Mesothelial cell of epicardium (in vitro differentiated cells): ENCODE measurements at places on chromosomes 5 and 9.

- no peak for DNase-seq
Measured at GRCh38 chr5:142322747-142323479, 1.9 kb downstream of the SPRY4 start.

GRCh38 chr5:166013415-166013814 lies 2278.0 kb upstream of the WWC1 start:
- DNase-seq = no peak

- no peak for DNase-seq
Measured at GRCh38 chr9:3912817-3913216, 387.0 kb upstream of the RFX3 start.

DNA sequence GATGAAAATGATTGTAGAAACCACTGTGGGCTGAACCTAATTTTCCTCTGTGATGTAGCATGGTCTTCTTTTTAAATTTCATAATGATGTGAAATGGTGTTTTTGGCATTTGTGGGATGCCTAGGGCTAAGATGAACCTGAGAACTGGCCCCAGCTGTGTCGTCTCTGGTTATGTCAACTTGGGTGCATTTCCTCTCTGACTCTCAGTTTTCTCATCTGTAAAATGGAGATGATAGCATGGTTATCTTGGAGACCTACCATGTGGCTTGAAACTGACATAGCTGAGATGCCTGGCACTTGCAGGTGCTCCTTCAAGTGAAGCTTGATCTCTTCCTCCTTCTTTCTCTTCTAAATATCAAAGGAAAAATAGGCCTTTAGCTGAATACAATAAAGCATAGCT lies 77.8 kb downstream of the BOD1 start:
- DNase-seq = no peak

DNA sequence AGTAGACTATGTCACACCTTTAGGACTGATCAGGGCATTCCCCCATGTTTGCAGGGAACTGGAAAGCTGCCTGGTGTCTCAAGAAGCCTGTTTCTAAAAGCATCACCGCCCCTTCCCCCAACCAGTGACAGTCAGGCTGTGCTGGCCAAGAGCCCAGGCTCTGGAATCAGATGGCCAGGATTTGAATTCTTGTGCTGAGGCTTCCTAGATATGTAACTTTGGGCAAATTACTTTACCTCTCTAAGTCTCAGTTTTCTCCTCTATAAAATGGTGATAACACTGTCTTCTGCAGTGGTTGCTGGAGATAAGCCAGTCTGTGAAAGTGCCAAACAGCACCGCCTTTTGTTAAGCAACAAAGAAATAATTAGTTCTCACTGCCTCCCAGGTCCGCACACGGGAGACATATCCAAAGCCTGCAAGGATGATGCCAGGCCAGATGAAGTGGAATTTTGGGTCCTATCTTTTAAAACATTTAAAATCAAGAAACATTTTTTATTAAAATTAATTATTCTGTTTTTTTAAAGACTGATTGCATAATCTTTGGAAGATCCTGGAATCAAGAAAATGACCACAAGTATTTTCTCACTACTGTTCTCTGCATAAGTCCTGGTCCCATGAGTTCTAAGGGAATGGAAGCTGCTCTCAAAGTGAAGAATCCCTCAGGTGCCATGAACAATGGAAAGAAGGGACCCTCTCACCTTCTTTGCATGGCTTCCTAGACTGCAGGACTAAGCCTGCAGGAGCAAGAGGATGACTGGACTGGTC lies 13.9 kb downstream of the SLC31A2 start:
- DNase-seq = no peak

DNA sequence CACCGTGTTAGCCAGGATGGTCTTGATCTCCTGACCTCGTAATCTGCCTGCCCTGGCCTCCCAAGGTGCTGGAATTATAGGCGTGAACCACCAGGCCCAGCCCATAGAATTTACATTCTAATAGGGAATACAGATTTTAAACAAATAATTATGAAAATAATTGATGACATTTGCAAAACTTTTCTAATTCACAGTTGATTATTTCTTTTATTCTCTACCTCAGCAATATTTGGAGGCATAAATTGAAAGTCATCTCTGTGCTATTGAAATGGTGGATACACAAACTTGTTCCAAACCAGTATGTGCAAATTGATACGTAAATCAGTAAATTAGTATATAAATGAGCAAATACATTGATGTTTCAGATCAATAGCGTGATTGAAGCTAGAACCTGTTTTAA lies 8.2 kb downstream of the BNIP1 start:
- DNase-seq = no peak

- DNase-seq = no peak
Measured at GRCh38 chr5:95858023-95858461, 35.5 kb upstream of the GLRX start.

DNA sequence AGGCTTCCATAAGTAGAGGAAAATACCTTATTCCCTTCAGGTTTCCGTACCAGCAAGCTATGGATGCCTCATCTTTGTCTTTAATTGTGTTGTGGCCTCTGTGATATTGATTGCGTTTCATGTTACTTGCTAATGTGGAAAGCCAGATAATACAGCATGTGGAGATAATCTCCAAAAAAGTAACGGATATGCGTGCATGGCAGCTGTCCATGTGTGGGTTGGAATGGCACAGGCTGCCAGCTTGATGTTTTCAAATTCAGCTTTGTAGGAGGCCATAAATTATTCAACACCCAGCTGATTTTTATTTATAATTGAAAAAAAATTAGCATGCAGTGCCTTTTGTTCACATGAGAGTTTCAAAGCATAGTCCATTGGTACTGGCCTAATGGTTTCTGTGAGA lies 144.9 kb downstream of the GIN1 start:
- DNase-seq = no peak

- no peak for DNase-seq
Measured at GRCh38 chr5:13921578-13921977, 22.9 kb downstream of the DNAH5 start.

GRCh38 chr9:804026-804425 lies 37.5 kb upstream of the DMRT1 start:
- no peak for DNase-seq

DNA sequence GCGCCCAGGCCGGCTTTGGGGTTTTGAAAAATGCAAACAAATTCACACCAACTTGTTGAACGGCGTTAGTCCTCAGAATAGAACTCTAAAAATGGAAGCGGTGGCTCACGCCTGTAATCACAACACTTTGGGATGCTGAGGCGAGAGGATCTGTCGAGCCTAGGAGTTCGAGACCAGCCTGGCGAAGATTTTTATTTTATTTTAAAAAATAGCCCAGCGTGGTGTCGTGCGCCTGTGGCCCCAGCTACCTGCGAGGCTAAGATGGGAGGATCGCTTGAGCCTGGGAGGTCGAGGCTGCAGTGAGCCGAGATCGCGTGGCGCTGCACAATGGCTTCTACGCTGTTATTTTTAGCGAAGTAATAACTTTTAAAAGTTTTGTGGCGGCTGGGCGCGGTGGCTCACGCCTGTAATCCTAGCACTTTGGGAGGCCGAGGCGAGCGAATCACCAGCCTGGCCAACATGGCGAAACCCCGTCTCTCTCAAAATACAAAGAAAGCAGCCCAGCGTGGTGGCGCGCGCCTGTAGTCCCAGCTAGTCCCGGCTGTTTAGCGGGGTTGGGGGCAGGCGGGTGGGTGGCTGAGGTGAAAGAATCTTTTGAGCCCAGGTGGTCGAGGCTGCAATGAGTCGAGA lies 694 bp upstream of the PLIN2 start:
- no peak for DNase-seq

GRCh38 chr9:33178972-33179697 lies 12.0 kb upstream of the B4GALT1 start:
- no peak for DNase-seq

DNA sequence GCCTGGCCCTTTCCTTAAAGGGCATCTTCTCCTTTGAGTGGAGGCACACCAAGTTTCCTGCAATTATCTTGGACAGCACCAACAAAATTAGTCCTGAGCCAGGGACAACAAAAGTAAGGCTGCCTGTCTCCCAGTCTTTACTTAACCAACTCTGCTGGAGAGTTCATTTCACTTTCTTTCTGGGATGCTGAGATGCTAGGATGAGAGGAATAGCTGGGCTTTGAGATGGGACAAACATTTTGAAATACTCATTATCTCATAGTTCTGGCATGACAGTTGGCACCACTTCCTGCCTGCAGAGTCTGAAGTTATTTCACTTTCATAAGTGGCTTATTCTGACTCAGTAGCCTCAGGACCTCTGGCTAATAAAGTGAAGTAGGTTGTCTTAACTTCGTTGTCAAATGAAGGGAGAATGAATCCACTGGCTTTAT lies 157.0 kb downstream of the C9orf152 start:
- DNase-seq = no peak

DNA sequence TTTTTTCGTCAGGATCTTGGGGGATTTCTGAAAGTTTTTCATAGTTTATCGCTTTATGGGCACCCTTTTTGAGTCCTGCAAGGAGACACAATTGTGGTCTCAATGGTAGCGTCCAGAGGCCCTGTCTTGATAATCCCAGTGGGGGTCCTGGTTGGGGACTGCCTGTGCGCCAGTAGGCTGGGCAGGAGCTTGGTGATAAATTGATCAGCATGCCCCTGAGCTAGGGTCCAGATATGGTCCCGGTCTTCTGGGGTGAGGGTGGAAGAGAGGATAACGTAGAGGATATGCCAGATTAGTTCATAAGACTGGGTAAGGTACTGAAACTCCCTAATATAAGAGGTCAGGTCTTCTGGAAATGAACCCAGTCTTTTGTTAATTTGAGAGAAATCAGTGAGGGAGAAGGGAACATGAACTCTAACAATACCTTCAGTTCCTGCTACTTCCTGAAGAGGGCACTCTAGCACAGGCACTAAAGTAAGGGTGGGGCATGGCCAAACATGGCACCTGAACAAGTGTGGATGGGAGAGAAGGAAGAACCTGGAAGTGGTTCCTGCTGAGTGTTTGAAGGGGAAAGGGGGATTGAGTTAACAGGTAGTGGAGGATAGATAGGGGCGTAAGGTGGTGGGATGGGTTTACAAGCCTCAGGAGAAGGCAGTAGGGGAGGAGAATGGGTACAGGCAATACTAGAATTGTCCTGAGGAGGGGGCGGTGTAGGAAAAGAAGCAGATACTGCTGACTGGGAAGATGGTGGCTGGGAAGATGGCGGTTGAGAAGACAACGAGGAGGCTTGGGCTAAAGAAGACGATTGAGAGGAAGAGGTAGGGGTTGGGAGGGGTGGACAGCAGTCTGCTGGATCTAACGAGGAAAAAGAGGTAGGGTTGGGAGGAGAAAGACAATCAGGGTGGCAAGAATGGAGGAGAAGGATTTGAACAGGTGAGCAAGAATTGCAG lies 33.8 kb upstream of the ANXA2R start:
- DNase-seq = no peak

DNA sequence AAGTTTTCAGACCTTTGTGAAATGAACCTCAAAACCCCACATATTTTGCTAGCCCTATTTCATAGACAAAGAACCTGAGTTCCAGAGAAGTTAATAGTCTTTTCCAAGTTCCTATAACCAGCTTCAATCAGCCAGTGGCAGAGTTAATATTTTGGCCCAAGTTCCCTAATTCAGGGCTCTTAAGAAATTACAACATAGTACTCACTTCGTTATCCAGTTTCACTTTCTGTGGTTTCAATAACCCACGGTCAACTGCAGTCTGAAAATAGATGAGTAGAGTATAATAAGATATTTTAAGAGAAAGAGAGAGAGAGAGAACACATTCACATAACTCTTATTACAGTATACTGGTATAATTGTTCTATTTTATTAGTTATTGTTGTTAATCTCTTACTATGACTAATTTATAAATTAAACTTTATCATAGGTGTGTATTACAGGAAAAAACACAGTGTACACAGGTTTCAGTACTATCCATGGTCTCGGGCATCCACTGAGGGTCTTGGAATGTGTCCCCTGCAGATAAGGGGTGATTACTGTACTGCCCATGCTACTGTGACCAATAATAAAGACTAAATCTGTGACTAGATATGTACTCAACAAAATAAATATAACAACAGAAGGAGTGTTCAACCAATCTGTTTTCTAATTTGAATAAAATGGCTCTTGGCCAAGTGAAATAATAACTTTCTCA lies 9.3 kb upstream of the MYOT start:
- no peak for DNase-seq

DNA sequence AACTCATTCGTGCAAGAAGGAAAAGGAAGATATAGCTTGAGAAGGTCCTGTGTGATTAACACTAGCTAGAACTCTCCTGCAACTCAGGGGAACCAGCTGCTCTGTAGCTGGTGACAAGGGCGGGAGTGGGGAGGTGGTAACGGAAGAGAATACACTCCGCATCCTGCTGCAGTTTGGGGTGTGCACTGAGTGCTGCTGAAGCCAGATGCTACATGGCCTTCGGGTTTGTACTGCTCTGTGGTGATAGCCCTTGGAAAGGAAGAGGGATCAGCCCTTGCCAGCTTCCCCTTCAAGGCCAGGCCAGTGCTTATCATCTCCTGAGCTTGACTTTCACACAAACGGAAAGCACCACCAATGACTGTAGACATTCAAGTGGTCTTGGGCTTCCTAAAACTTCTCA lies 34.3 kb downstream of the FRMD3 start:
- no peak for DNase-seq

DNA sequence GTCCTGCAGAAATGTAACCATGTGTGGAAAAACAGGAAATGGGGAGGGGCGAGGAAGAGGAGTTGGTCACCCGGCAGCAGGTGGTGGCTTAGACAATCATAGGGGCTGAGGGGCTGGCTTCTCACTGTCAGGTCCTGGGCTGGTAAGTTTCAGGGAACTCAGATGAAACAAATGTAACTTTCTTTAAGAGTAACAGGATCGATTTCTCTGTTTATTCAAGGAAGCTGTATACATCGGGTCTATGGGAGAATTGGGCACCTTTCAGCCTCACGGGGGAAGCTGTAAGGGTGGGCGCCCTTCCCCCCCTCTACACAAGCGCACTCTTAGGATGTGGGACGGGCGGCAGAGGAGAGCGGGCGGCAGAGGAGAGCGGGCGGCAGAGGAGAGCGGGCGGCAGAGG lies 104.3 kb upstream of the SIMC1 start:
- no peak for DNase-seq

DNA sequence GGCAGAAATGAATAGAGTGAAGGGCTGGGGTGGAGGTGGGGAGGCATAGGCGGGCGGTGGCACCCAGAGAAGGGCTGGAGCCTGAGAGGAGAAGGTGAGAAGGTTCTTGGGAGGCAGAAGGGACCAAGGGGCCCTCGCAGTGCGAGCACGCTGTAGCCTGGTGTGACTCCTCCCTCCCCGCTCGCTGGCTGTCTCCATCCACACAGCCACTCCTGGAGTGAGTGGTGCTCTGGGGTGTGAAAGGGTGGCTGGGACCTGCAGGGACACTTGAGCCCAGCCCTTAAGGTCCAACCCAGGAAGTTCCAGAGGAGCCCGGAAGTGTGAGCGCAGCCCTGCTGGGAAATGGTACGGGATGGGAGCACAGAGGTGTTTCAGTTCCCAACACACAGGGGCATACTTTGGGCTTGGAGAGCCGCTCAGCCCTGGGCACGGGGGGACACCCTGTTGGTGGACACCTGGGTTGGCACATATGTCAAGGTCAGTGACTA lies 9.3 kb upstream of the SCGB3A1 start:
- peak; percentile 16 for DNase-seq

- no peak for DNase-seq
Measured at GRCh38 chr9:131833083-131833482, 93.2 kb upstream of the RAPGEF1 start.

DNA sequence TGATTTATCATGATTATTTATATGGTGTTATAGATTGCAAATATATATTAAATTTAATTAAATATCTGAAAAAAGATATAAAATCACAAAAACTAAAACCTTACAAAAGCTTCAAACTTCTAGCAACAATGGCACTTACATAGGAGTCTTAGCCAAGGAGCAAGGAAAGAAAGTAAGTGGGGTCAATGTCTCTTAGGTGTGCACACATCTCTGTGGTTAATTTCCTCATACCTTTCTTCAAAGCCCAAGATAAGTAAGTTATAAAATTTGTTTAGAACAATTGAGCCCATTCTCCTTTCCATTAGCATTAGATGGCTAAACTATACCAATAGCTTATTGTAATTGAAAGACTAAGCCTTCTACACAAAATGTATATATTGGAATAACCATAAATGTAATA lies 161.6 kb upstream of the PDE4D start:
- DNase-seq = no peak
